ENCODE measurements at places on chromosomes 2 and 18.

DNA sequence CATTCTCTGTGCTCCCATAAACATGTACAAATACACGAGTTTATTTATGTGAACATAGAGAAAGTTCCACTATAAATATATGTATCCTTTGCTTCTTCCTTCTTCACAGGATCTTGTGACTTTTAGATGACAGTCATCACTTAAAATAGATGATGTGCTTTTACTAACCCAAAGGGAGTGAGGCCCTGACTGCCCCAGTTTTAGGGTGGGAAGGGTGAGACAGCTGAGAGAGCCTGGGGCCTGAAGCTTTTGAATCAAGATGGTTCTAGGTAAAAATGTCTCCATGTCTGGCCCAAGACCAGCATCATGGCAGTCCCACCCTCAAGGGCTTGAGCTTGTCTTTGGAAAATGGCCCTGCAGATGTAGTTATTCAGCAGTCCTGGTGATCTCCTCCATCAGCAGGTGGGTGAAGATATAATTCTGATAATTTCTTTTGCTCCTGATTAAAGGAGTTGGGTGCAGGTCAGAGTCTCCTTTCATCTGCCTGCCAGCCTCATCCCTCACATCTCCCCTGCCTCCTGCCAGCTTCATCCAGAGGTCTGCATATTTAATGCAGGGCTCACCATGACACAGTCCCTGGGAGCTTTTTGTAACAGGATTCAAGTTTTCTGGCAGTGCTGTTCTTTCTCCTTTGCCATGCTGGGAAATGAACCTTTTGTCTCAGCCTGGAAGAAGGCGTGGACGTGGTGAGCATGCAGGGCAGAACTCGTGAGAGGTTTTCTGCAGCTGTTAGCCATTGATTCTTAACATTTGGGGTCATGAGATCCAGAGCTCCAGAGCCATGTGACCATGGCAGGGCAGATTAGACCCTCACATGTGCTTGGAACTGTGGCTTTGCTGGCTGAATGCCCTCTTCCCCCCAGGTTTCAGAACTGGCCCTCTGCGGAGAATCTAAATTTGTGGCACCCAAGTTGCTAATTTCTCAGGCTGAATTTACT, 2.7 kb downstream of the HRH4 start:
- no peak for DNase-seq

DNA sequence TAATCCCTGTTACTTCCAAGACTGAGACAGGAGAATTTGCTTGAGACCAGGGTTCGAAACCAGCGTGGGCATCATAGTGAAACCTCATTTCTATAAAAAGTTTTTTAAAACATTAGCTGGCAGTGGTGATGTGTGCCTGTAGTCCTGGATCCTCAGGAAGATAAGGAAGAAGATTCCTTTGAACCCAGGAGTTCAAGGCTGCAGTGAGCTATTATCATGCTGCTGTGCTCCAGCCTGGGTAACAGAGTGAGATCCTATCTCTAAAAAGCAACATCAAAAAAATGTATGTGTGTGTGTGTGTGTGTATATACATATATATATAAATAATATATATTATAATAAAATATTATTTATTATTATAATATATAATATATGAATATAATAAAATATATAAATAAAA, 1417.6 kb upstream of the CDH2 start:
- no peak for DNase-seq

GRCh38 chr2:8500124-8501054, 181.5 kb upstream of the ID2 start:
- no peak for DNase-seq

GRCh38 chr18:34991561-34991960, 49.7 kb upstream of the MAPRE2 start:
- DNase-seq, result no peak

DNA sequence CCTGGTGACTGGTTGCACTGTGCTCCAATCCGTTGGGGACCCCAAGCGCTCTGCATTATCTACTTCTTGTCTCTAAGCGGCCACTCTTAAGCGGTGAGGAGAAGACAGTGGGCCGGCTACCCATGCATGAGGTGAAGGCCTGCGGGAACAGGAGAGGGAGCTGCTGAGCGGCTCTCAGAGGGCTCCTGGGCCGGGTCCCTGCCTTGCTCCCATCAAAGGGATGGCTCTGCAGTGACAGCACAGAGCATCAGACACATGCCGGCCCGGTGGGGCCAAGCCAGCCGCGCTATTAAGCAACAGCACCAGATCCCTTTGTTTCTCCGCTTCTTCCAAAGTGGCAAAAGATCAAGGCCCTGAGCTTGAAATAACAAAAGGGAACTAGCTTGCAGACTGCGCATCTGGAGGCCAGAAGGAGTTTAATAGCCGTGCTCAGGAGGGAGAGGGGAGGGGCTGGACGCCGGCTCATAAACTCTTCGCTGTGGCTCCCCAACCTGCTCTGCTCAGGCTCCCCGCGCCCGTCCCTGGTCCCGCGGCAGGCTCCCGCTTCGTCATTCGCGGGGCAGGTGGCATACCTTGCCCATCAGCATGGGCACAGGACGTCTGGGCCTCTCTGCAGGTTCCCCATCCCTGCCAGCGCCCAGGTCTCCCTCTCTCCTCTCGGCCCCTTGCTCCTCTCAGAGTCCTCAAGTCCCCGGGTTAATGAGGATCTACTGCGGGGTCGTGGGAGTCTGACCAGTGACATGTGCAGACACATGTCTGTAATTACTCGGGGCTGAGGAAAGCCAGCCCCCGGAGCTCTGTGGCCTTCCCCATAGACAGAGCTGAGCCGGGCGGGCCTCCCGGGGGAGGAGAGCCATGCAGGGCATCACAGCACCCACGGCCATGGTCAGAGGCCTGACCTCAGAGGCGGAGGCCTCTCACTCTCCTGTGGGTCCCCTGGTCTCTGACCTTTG, 96.7 kb downstream of the ASB1 start:
- no peak for DNase-seq

DNA sequence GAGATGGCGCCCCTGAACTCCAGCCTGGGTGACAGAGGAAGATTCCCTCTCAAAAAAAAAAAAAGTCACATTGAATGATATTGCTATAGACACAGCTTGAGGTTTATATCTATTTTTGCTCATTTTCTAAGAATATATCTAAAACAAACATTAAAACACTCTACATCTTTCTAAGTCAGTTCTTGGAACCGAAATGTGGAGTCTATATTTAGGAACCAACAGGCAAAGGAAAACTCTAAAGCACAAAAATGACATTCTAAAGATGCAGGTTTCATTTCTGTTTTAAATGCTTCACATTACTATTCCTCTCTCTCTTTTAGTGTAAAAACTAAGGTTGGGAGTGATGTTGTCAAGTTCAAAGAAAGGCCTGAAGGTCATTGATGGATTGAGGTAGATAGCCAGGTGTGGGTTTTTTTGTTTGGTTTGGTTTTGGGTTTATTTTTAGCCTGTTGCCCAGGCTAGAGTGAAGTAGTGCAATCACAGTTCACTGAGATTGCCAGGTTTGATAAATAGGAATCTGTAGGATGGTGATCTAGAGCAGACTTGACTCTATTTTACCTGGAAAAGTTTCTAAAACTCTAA, 194.0 kb upstream of the RBBP8 start:
- DNase-seq, result no peak

DNA sequence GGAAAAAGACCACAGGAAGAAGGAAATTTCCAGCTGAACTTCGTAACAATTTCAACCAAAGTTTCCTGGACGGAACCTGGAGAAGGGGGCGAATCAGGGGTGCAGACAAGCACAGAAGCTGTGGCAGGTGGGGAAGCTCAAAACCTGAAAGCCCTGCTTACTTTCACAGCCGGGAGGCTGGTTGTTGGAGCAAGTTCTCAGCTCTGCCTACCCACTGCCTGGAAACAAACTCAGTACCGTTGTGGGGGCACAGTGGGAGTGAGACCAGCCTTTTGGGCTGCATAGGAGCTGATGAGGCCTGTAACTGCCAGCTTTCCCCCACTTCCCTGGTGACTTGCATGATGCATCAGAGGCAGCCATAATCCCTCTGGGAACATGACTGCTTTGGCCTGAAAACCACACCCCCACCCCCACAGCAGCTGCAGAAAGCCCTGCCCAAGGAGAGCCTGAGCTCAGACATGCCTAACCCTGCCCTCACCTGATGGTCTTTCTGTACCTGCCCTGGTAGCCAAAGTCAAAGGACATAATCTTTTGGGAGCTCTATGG, 207.0 kb upstream of the VWC2L start:
- DNase-seq, result no peak

DNA sequence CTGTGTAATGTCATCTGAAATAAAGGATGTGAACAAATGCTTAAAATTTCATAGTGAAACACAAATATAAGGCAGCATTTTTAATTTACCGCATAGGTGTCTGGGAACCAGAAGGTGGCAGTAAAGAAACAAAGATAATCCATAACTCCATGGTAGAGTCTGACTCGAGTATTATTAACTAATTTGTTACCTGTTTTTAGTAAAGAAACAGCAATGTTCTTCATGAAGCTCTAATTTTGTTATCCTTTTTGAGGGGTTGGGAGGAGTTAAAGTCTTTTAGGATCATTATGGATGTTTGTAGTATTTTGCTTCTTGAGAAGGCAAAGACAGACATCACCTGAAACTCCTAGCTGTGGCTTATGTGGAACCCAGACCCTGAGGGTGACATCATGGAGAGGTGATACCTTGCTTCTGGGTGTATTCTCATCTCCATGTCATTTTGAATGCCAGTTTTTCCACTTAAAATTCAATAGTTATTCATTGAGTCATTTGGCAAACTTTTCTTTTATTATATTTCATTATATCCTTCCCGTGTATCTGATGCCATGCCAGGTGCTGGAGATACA, 286.2 kb upstream of the EPAS1 start:
- DNase-seq, result no peak

GRCh38 chr2:30713698-30714097, 93.5 kb downstream of the CAPN13 start:
- no peak for DNase-seq

GRCh38 chr2:152694161-152694661, 23.1 kb downstream of the PRPF40A start:
- peak; percentile 71 for DNase-seq

- no peak for DNase-seq
These were observed 55.4 kb downstream of the EML4 start for GRCh38 chr2:42224422-42225067.

- no peak for DNase-seq
These were observed 105.3 kb downstream of the HDAC4 start for GRCh38 chr2:239295377-239296019.

DNA sequence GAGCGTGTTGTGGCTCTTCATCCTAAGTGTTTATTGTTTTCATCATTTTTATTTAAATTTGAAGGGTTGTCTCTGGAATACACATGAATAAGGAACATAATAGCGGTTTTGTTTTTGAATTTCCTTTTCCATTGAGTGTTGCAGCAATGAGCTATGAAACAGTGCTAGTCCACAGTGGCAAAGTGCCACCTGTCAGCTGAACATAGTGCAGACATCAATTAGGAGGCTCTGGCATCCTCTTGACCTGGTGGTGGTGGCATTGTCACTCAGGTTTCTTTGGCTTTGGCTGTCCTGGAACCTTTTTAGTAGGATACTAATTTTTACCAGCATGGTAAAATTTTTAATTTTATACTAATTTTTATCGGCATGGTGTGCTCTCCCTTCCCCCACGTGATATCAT, 63.2 kb downstream of the UGGT1 start:
- DNase-seq, result no peak

GRCh38 chr18:47749600-47749973, 180.9 kb downstream of the SMAD2 start:
- no peak for DNase-seq

- DNase-seq, result no peak
These were observed 76.1 kb upstream of the CAVIN2 start for GRCh38 chr2:191922736-191923651.

DNA sequence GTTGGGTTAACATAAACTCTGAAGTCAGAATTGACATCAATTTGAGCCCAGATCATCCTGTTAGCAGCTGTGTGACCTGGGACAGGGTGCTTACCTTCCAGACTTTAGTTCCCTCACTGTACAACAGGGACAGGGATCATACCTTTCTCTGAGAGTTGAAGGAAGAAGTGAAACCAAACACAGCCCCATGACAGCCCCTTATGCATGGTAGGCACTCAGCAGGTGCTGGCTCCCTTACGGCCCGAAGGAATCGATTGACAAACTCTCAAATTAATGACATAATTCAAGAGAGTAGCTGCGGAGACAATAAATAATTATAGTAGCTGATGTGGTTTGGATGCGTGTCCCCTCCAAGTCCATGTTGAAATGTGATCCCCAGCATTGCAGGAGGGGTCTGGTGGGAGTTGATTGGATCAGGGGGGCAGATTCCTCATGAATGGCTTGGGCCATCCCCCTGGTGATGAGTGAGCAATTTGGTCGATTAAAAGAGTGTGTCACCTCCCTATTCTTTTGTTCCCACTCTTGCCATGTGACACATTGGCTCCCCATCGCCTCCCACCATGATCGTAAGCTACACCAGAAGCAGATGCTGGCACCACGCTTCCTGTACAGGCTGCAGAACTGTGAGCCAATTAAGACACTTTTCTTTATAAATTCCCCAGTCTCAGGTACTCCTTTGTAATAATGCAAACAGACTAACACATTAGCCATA, 72.4 kb downstream of the ODC1 start:
- DNase-seq, result peak; percentile 48

DNA sequence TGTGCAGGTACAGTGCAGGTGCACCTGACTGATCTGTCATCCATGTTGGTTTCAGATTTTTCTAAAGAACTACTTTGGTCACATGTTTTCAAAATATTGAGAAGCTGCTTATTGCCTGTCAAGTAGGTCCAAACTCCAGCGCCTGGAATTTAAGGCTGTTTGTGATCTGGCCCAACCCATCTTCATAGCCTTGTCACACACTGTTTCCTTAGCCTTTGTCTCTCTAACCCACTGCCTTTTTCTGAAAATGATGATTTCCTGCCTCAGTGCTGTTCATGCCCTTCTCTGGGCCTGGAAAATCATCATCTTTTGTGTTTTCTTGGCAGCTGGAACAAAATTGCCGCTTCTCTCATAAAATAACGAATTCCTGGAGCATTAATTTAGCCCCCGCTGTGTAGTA, 7.2 kb downstream of the LIMS1 start:
- DNase-seq, result no peak
